ENCODE measurements at places on chromosomes 4 and X.

DNA sequence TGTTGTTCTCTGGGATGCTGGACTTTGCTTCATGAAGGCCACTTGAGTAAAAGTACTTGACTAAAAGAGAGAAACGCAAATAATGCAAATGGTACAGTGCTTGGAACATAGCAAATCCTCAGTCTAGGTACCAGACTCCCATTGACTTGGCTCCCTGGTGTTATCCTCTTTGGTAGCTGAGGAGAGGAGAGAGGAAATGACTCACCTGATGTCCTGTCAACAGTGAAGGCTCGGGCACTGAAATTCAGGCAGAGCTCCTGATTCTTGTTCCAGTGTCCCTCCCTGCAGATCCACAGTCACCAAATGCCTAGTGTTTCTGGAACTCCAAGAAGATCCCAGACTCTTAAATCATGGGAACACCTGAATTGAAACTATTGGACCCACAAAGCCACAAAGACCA, 22.5 kb upstream of the TCEAL4 start:
- no peak for DNase-seq

DNA sequence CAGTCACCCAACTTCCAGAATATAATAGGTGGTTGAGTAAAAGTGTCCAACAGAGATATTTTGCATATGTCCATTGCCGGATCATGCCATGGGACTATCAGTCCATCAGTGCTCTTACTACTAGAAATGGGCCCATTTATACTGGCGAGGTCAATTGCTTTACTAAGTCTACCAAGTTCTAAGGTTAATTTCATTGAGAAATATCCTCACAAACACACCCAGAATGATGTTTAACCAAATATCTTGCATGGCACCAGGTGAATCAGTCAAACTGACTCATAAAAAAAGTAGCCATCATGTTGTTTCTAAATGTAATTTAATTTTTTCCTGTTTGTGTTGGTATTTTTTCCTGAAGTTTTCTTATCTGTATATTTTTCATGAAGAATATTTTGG, 1217.0 kb downstream of the RAPGEF2 start:
- no peak for DNase-seq

- no peak for DNase-seq
These were observed 19.2 kb upstream of the RHOH start for GRCh38 chr4:40177591-40177990.

GRCh38 chr4:3703677-3704521, 62.3 kb upstream of the ADRA2C start:
- no peak for DNase-seq

- no peak for DNase-seq
These were observed 153.7 kb upstream of the GK2 start for GRCh38 chr4:79561751-79562150.

GRCh38 chr4:71322425-71322824, 16.4 kb upstream of the SLC4A4 start:
- no peak for DNase-seq

- DNase-seq = no peak
These were observed 42.7 kb upstream of the GRPEL1 start for GRCh38 chr4:7110546-7110945.

GRCh38 chr4:103887191-103887590, 167.4 kb upstream of the TACR3 start:
- DNase-seq = no peak

Measured in pons (tissue), 1 donor.